ENCODE measurements at places on chromosomes 12 and 14. TPM values are rescaled to one million over a fixed set of nuclear protein-coding genes. Genes with fewer than 3 reads are reported as not detected.

Gene HHIPL1
- not detected for total RNA-seq

GRCh38 chr12:125487336-125487735 is 422.1 kb downstream of the AACS start:
- H3K36me3 ChIP-seq: no peaks in the 10 kb centered on the region
- H3K4me1 ChIP-seq: no peaks in the 10 kb centered on the region
- no peak for DNase-seq
- H3K4me3 ChIP-seq: no peak overlapping the region
- peaks cover 15% of the 10 kb centered on the region for H3K27me3 ChIP-seq

GRCh38 chr12:123231931-123232330 is 1.0 kb downstream of the MPHOSPH9 start:
- no peak for DNase-seq
- H3K4me1 ChIP-seq: peaks cover 28% of the 10 kb centered on the region
- no peaks in the 10 kb centered on the region for H3K27me3 ChIP-seq

GRCh38 chr12:52312086-52312485 is 9.1 kb downstream of the KRT83 start:
- peaks cover 25% of the 10 kb centered on the region for H3K4me1 ChIP-seq
- H3K27ac ChIP-seq: no peak overlapping the region
- H3K27me3 ChIP-seq: peaks cover 19% of the 10 kb centered on the region
- no peak overlapping the region for H3K4me3 ChIP-seq
- peaks cover 6% of the 10 kb centered on the region for H3K36me3 ChIP-seq

Gene SLC8B1
- total RNA-seq: 22.8 TPM

Gene AJUBA
- 20.2 TPM for total RNA-seq

DNA sequence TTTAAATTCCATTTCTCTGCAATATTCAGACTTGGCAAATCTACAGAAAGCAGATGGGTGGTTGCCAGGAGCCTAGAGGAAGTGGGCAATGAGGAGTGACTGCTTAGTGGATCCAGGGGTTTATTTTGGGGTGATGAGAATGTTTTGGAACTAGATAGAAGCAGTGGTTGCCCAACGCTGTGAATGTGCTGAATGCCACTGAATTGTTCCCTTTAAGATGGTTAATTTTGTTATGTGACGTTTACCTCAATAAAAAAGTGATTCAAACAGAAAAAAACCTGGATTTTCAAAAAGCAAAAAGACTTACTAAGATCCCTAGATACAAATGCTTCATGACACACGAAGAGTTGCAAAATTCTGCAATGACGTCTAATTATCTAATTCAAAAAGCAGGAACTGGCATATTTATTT is 34.2 kb downstream of the DAO start:
- H3K36me3 ChIP-seq: peaks cover 4% of the 10 kb centered on the region
- peaks cover 11% of the 10 kb centered on the region for H3K4me1 ChIP-seq
- no peak overlapping the region for H3K27ac ChIP-seq
- no peak for DNase-seq
- no peaks in the 10 kb centered on the region for H3K27me3 ChIP-seq

All from Calu3 (cell line).